ENCODE measurements at places on chromosomes 3 and 15.

DNA sequence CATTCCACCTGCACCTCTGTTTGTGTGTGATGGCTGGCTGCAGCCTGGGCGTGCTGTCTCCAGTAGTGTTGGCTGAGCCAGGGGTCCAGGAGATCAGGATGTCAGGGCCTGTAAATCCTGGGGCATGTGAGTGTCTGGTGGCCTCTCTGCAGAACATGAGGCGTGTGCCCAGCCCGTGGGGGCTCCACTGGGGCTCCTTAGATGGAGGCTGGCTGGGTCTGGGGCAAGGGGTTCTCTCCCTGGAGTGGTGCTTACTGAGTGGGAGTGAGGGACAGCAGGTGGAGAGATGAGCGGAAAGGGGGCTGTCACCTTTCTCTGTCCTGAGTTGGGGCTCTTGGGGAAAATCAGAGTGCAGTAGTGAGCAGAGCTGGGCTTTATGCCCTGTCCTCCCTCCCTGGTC, 152.2 kb downstream of the CHDH start:
- no peak for DNase-seq

GRCh38 chr3:108931035-108931434, 22.6 kb downstream of the GUCA1C start:
- DNase-seq = no peak

- DNase-seq = no peak
Measured at GRCh38 chr3:32888739-32889138, 62.7 kb upstream of the CCR4 start.

GRCh38 chr3:2992534-2992933, 117.6 kb downstream of the IL5RA start:
- no peak for DNase-seq

DNA sequence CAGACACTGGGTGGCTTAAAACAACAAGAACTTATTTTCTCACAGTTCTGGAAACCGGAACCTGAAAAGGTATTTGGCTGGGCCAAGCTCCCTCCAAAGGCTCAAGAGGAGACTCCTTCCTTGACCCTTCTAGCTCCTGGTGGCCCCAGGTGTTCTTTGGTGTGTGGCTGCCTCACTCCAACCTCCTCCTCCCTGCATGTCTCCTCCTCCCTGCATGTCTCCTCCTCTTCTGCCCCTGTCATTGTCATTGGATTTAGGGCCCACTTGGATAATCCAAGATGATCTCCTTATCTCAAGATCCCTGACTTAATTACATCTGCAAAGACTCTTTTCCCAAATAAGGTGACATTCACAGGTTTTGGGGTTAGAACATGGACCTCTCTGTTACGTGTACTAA, 69.8 kb upstream of the MFGE8 start:
- DNase-seq = no peak

DNA sequence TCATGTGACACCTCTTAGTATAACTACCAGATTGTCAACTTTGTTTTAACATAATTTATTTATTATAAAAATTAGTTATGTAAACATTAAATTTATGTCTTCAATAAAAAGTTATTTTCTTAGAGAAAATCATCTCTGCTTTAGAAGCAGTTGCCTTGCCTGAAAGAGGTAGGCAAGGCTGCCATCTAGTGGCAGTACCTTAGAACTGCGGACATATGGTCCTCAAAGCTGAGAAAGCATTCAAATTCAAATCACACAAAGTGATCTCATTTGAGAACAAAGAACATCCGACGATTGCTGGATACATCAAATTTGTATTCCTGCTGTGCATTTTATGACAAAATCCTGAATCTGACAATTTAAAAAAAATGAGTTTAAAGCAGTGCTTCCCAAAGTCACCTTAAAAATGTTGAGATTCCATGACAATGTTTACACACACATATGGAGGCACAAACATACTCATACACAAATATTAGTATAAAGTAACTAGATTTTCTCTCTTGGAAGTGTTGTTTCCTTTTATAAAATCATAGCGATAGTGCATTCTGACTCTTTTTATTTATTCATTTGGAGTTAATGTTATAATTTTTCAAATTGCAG, 617.4 kb downstream of the CADM2 start:
- DNase-seq = peak; percentile 49

DNA sequence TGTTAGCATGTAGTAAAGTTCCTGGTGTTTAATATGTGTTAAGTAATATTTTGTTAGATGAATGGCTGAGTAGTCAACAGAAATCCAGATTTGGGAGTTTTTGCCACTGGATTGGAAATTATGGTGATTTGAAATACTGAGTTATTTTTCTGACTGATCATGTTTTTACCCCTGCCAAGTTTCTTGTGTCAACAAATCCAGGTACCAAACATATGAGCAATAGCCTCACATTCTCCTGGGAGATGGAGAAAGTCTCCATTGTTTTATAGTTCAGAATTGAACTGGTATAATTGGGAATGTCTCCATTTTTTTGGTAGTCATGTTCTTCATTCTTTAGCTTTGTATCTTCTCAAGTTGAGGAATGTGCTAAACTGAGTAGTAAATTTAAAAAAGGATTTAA, 767.2 kb upstream of the LMCD1 start:
- DNase-seq = peak; percentile 10

DNA sequence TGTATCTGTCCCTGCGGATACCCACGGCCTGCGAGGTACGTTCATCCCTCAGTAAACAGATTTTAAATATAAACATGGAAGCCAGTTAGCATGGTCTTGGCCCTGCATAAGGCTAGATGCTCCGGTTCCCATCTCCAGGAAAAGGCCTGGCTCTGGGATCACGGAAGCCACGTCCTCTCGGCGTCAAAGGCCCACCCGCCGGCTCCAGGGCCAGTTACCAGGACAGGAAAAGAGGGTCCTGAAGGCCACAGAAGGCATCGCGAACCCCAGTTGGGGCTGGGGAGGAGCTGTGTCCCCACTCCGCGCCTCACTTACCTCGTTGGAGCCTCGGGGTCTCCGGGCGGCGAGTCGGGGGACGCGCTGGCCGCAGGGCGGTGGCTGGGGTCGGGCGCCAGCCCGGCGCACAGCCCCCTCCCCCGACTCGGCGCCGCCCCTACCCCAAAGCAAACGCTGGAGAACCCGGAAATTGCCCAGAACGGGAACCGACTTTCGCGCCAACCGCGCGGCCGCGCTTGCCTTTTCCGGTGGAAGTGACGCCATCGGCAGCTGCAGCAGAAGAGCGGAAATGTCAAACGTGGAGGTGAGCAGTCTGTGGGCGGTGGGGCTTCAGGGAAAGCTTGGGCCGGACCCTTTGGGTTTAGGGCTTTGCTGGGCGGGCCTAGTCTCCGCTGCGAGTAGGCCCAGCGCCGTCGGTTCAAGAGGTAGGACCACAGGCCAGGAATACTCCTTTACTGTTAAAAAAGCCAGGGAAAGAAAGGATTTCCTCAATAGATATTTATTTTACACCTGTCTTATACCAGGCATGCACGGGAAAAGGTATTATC, at the start of gene TOPBP1:
TSS of gene TOPBP1 (minus strand) at position 488 of the 824 bp plus-strand sequence. CDS start 814 bp downstream, outside the sequence.
- peak; percentile 57 for DNase-seq

DNA sequence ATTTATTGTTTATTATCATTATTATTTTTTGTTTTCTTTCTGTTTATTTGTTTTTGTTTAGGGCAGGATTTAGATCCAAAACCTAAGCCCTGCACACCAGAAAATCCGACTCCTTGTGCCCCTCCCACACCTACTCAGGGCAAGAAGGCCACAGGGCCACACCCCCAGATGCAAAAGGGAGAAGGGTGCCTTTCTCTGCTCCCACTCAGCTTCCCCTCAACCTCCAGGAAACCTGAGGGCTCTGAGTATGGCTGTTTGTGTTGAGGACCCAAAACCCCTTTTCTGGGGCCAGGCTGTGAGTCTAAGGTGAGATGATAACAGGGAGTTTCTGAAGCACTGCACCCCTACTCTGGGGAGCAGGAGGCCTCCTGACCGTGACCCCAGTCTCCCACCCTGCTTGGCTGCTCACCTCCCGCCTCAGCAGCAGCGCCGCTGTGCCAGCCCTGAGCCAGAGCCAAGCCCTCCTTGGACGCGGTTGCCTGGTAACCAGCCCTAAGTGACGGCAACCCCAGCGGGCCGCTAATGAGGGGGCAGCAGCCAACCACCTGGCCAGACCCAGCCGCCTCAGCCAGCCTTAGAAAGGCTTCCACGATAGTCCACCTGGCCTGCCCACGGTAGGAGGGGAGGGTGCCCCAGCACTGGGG, 6.4 kb upstream of the C15orf39 start:
- DNase-seq = no peak

- no peak for DNase-seq
Measured at GRCh38 chr3:156583469-156583868, 28.6 kb upstream of the SSR3 start.

DNA sequence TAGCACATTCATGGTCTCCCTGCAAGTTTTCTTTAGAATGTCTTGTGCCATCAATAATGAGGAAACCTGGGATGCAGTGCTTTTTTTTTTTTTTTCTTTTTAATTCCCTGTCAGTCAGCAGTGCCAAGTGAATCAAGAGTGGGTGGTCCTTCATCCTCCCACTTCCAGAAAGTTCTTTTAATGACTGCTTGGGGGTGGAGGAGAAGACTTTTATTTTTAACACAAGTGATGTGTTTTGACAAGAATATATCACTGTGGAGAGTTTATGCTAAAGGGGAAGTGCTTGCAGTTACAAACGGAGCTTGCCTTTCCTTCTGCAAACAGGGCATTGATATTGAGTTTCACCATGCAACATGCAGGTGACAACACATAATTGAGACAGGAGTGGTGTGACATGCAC, 69.7 kb downstream of the CACNA2D3 start:
- DNase-seq = no peak

DNA sequence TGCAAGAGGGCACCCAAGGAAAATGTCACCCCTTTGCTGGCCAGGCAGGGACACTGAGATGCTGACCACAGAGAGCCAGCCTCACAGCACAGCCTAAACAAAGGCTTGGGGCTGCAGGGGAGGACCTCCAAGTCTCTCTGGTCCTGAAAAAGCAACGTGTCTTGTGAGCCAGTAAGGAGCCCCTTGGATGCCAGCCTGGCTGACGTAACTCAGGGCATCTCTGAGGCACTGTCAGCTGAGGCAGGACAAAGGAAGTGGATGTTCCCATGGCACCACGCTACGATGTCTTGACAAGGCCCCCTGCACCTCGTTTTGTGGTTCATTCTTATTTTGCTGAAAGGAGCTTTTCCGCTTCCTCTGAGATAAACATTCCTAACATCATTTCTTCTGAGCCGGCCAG, 160.7 kb downstream of the OR4M2 start:
- no peak for DNase-seq

DNA sequence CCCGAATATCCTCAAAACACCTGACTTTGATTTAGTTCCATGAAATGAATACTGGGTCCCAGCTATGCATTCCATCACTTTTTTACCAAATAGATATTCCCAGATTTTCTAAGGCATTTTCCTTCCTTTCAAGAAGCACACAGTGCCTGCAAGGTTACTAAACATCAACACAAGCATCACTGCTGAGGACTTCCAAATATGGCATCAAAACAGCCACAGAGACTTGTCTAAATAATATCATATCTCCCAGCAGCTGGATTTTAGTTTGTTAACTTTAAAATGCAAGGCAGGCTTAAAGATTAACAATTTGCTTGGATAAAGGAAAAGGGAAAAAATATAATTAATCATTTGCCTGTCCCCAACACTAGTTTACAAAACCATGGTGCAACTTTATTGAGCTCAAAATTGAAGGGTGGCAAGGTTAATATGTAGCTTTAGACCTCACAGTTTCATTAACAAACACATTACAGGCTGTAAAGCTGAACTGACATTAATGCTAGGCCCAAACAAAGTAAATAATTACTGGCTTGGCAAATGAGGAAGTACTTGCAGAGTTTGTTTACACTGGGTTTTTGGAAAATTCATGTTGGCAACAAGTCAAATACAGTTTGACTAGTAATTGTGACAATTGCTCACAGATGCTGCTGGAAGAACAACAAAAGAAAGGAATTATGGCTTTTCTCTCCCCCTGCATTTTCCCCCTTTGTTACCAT, 401.7 kb upstream of the CDIN1 start:
- no peak for DNase-seq

GRCh38 chr3:134457376-134458074, 28.3 kb downstream of the ANAPC13 start:
- no peak for DNase-seq

Data from fibroblast of the aortic adventitia (primary cell).